Naive thymus-derived CD8-positive, alpha-beta T cell (primary cell): ENCODE measurements at places on chromosomes 3 and 15.

GRCh38 chr3:100968932-100969906 lies 24.0 kb downstream of the ABI3BP start:
- DNase-seq = no peak

- no peak for DNase-seq
Observed at GRCh38 chr3:139586420-139587017, 47.0 kb upstream of the RBP1 start.

GRCh38 chr3:189947948-189948723 lies 172.6 kb downstream of the P3H2 start:
- DNase-seq = no peak

DNA sequence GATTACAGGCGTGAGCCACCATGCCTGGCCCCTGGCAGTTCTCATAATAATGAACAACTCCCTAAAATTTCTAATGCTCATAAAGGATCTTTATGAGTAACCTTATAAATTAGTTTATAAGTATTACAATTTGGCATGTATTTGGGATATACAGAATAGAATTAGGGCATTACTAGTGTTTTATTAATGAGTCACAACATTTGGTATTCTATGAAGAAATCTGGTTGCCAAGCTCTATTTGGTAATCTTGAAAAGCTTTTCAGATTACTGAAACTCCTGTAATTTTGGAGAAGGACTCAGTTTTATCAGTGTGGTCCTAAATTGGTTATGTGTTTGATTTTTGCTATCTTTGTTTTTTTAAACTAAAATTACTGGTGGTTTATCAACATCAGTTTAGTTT lies 45.8 kb downstream of the TM6SF1 start:
- no peak for DNase-seq

GRCh38 chr3:110679285-110679684 lies 392.3 kb upstream of the NECTIN3 start:
- DNase-seq = no peak

GRCh38 chr15:70470556-70471191 lies 292.7 kb downstream of the UACA start:
- DNase-seq = no peak

DNA sequence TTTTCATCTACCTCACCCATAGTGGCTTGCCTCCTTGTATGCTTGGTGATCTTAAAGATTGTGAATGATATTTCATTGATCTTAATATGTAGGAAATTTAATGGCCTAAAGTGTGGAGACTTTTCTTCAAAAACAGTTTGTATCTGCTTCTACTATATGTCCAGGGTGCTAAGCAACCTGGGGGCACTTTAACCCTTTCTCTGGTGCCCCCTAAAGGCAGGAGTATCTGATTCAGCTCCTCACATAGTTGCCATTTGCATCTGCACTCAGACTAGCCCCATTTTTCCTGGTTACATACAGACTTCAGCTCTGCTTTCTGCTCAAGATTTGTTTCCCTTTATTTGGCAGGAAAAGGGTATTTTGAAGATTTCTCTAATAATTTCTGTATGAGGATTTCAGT lies 5.2 kb upstream of the PFN2 start:
- DNase-seq = no peak

DNA sequence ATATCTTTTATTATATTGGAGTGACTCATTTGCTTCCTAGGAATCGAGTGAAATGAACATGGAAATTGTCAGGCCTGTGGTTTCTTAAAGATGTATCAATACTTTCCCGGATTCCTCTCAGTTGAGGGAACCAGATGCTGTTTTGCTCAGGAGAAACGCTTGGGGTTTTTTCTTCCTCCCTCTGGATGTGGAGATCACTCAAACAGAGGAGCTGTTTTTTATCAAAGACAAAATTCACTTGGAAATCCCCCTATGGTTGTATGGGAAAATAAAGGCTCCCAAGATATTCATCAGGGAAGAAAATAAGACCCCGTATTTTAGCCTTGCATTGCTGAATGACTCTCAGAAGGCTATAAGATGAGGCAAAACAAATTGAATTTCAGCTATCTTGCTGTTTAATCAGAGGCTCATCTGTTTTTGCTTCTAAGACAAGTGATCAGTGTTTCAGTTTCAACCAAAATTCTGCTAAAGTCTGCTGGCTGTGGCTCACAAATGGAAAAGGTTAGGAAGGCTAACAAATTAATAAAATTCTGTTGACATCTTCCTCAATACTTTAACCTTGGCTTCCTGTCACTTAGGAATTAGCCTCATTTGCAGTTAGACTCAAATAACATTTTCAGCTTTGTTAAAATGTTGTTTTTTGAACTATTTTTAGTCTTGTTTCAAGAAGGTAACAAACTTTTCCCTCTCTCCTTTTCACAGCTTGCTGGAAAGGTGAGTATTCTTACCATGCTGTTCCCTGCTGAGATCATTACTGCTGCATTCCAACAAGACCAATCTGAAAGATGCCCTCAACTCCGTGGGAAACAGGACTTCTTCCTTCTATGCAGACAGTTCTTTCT lies 83.6 kb downstream of the COL6A5 start:
- DNase-seq = no peak
